ENCODE measurements at places on chromosomes 6 and 20.

GRCh38 chr6:75368864-75369402, 84.3 kb upstream of the TMEM30A start:
- DNase-seq: no peak

DNA sequence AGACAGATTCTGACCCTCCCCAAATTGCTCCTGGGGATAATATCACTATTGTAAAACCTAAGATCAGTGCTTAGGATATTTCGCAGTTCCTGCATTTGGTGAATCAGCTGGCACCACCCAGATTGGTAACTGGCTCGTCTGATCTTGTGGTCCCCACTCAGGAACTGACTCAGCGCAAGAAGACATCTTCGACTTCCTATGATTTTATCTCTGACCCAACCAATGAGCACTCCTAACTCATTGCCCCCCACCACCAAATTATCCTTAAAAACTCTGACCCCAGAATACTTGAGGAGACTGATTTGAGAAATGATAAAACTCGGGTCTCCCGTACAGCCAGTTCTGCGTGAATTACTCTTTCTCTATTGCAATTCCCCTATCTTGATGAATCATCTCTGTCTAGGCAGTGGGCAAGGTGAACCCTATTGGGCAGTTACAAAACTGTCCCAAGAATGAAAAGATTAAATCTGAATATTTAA, 55.7 kb upstream of the PRND start:
- DNase-seq: peak; percentile 79

GRCh38 chr6:139569566-139569965, 195.1 kb upstream of the CITED2 start:
- no peak for DNase-seq

DNA sequence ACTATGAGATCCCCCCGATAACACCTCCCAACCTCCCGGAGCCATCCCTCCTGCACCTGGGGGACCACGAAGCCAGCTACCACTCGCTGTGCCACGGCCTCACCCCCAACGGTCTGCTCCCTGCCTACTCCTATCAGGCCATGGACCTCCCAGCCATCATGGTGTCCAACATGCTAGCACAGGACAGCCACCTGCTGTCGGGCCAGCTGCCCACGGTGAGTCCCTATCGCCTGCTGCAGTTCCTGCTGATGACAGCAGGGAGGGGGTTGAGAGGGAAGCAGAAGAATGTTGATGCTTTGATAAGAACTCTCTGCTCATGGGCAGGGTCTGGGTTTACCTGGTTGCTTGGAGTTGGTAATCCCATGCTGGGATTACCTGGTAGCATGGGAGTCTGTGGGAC, 91.9 kb downstream of the TOX2 start:
- no peak for DNase-seq

DNA sequence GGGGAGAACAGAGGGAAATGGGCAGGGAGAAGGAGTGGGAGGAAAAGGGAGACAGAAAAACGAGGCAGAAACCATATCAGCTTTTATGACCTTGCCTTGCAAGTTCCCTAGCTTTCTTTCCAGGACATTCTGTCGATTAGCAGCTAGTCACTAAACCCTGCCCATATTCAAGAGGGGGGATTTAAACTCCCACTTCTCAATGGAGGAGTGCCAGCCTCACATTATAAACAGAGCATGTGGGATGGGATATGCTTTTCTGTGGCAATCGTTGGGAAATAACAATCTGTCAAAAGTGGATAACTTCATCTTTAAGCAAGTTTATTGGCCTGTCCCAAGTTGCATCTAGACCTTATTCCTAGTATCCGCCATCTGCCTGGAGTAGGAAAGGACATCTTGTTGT, 57.0 kb upstream of the TMEM170B start:
- no peak for DNase-seq

GRCh38 chr6:33170176-33171015, 21.9 kb downstream of the COL11A2 start:
- no peak for DNase-seq

GRCh38 chr6:11875325-11876109, 96.9 kb upstream of the ADTRP start:
- DNase-seq: no peak

DNA sequence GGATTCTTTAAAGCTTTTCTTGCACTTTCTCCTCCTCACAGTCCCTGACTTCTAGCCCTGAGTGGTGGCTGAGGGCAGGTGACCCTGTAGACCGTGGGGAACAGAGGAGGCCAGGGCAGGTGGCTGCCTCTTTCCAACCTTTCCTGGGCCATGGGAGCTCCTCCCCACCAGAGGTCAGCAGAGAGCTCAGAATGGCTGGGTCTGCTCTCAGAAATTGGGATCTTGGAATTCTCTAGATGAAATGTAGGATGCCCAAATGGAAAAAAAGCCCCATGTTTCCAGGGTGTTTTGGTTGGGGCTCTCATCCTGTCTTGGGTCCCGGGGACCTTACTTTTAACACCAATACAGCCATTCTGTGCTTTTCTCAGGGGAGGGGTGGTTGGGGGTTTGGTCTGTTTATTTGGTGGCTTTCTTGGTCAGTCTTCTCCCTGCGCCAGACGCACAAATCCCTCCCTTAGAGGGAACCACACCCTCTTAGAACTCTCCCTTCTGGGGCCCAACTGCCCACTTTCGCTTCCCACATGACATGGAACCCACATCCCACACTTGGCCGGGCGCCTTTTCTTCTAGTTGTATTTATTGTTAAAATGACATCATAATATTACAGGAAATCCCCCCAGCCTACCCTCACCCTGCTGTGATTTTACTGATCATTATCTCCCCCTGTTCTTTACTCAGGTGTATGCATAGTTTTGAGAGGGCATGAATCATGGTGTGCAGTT, 17.9 kb downstream of the GNAS start:
- peak; percentile 59 for DNase-seq

- DNase-seq: no peak
These were observed 25.6 kb downstream of the FILIP1 start for GRCh38 chr6:75467966-75468365.

- DNase-seq: no peak
These were observed 149.0 kb upstream of the FUT9 start for GRCh38 chr6:95866732-95867131.

DNA sequence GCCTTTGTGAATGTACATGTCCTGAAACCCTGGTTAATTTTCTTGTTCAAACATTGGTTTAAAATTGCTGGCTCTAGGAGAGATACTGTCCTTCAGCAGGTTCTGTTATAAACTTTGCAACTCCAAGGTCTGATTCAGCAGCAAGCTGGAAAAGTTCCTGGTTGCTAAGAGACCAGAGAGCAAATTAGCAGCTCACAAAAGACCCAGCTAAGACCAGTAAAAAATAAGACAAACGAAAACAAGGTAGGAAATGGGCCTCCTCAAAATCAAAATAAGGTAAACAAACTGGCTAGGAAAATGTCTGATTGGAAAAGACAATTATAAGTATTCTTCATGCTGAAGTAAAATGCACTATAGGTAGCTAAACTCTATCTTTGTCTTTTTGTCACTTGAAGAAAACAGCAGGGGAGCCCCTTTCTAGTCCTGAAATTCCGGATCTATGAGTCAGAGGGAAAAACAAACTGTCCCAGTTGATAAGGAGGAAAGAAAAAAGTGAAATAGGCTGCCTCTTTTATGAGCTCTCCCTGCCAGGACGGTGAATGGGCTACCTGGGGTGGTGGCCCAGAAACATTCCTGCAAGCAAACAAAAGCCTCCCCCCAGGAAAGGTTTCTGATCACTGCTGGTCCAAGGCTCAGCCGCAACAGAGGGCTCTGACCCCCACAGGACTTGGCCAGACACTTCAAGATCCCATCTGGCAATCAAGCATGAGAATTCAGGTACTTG, 41.6 kb downstream of the UNC5CL start:
- DNase-seq: no peak

DNA sequence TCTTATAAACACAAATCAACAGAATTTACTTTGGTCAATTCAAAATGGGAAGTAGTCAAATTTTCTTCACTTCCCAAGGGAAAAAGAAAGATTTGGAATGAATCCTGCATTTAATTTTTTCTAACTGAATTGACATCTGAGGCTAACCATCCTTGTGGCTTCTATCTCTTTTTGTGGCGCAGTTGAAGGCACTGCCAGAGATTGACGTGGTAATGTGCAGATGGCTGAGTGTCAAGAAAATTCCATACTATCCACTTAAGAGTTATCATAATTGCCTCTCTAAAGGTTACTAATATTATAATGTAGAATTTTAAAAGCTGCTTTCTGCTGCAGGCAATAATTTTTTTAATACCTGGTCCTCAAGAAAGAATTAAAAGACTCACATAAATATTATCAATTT, 162.3 kb downstream of the KLHL32 start:
- DNase-seq: no peak

Measured in CD4-positive, alpha-beta T cell treated with Interleukin-15 for 4 hours (primary cell).